ENCODE measurements at places on chromosomes 7 and 10.

- DNase-seq: no peak
These were observed 80.0 kb downstream of the CSTF2T start for GRCh38 chr10:51619365-51619764.

GRCh38 chr7:121302214-121302745, 26.5 kb upstream of the WNT16 start:
- no peak for DNase-seq

GRCh38 chr7:2544541-2545188, 10.7 kb downstream of the BRAT1 start:
- DNase-seq: no peak

DNA sequence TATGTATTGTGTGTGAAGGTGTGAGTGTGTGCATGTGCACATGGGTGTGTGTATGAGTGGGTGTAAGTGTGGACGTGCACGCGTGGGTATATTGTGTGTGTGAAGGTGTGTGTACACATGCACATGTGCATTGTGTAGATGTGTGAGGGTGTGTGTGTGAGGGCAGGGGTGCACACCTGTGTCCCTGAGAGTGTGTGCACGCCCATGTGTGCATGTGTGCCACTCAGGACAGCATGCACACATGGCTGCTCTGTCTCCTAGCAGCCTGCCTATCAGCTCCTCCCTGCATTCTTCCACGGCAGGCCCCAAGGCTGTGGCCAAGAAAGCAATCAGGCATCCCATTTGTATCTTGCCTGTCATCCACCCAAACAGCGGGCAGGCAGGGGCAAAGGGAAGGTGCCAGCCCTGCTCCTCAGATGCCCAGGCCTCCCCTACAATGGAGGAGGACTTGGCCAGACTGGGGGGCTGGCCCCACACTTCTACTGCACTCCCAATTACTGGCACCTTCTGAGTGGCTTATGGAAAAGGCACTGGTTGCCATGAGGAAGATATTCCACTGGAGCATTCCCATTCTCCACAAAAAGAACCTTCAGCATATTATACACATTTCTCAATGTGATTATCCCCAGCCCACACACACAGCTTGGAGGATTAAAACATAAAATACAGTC, 380.4 kb upstream of the ZMIZ1 start:
- no peak for DNase-seq

- DNase-seq: no peak
These were observed 133.6 kb upstream of the RET start for GRCh38 chr10:42943025-42943818.

DNA sequence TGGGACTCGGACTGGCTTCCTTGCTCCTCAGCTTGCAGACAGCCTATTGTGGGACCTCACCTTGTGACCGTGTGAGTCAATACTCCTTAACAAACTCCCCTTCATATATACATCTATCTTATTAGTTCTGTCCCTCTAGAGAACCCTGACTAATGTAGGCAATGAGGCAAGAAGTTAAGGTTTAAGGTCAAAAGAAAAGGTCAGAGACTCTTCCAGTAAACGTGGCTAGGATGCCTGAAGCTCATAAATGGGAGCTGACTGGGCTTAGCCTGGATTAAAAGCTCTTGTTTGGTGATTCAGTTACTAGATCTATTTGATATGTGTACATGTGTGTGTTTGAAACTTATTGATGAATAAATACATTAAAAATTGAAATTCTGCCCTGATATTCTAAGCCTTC, 10.6 kb upstream of the GPR141 start:
- DNase-seq: no peak

DNA sequence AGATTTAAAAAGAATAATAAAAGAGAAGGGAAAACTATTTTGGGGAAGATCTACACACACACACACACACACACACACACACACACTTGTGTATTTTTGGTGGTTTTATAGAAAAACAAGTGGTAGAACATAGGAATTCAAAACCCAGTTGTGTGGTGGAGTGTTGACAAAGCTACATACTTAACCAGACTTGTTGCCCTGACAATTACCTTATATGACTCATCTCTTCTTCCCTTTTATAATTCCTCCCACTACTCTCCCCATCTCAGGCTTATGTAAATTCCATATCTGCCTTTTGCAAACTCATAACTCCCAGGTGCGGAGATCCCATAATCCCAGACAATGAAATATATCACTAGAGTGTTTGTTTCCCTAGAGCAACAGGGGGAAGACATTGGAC, 873.7 kb downstream of the NXPH1 start:
- DNase-seq: no peak

GRCh38 chr7:4265676-4266075, 416.4 kb upstream of the FOXK1 start:
- DNase-seq: no peak

GRCh38 chr10:70605161-70605560, 2.6 kb upstream of the PRF1 start:
- no peak for DNase-seq

- DNase-seq: no peak
These were observed 89.5 kb downstream of the ANK3 start for GRCh38 chr10:60299961-60300883.

GRCh38 chr10:110507346-110507745, 9.6 kb downstream of the DUSP5 start:
- DNase-seq: no peak

- no peak for DNase-seq
These were observed 31.6 kb downstream of the FGF8 start for GRCh38 chr10:101744267-101744666.

DNA sequence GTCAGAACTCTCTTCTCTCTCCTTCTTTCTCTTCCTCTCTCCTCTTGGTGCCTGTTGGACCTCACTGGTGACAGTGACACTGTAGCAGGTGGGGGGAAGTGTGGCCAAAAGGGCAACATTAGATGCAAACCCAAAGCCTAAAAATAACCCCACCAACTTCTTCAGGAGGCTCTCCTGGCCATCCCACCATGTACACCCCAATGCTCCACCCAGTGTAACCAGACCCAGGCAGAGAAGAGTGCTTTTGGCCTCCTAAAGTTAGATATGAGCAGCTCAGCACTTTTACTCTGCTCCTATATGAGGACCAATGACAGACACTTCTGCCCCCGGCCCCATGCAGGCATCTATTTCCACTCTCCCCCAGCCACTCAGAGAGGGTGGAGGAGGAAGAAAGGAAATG, 5.5 kb downstream of the MYOZ1 start:
- DNase-seq: no peak

GRCh38 chr10:113953505-113954272, 90.0 kb upstream of the ADRB1 start:
- no peak for DNase-seq

DNA sequence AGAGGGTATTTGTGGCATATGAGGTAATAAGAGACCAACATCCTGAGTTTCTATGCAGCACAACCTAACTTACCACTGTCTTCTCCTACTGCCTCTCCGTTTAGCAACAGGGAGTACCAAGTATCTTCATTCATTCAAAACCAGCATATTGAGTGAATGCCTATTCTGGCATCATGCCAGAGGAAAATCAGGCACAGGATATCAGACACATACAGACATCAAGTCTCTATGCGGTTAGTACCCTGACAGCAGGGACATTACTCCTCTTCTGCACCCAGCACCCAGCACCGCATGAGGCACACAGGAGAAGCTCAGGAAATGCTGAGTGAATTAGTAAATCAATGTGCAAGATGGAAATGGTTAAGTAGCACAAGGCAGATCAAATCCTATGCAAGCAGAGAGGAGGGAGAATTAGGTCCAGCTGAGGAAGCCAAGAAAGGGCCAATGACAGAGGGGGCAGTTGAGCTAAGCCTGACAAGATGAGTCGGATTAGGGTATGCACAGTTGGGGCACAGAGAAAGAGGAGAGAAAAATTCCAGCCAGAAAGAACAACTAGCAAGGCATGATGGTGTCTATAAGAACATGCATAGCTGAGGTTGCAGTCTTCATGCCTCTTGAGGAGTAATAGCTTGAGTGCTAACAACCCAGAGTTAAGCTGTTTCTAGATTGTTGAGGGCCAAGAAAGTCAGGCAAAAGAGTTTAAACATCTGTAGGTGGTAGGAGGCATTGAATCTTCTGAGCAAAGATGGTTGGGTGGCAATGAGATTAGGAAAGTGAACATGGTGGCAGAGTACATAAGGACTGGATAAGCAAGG, 146.0 kb downstream of the PLXNA4 start:
- no peak for DNase-seq

DNA sequence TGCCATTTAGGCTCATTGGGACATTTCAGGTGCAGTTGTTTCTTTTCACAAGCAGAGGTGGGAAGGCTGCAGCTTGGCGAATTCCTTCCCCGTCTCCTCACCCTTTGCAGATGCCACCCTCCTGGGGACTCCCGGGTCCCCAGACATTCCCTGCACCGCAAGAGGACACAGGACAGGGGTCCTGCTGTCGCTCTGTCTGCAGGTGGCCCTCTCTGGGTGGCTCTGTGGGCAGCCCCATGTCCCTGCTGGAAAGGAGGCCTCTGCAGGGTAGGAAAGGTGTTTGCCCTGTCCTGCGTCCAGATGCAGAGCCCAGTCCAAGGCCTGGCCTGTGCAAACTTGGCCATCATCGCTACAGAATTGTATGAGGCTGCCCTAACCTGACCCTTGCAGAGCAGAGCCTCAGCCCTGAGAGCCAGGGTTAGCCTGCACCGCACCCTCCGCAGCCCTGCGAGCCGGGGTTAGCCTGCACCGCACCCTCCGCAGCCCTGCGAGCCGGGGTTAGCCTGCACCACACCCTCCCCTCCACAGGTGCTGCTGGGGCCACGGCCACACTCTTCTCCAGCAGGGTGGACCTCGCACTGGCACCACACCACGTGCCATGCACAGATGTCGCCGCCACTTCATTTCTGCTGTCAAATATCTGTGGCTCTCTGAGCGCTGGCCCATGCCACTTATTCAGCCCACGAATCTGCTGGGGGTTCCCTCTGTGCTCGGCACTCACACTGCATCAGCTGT, 61.0 kb downstream of the CFAP46 start:
- DNase-seq: no peak

DNA sequence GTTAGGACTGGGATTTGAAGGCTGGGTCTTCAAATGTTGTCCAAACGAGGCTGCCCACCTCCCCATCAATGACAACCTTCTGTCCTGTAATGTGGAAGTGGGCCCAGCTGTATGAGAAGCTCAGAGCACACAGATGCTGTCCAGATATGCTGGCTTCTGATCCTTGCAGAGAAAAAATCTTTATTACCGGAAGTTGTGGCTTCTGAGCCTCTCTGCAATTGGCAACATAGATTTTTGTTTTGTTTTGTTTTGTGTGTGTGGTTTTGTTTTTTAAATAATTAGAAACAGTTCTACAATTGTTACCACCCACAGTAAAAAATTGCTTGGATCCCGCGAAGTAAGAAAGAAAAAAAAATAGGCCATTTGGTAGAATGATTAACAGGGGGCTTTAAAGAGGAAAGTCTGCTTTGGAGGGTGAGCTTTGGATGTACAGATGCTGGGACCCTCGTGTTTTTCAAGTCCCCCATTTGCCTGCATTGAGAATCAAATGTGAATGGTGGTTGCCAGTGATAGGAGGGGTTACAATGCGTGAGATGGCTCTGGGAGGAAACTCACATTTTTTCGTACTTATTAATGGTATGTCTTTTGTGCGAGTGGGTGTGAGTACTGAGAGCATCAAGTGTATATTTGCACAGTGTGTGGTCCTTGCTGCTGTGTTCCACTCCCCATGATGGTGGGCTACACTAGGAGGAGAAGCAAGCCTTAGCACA, 153.2 kb downstream of the TCF7L2 start:
- no peak for DNase-seq

GRCh38 chr7:134186801-134187200, 59.7 kb downstream of the LRGUK start:
- no peak for DNase-seq

DNA sequence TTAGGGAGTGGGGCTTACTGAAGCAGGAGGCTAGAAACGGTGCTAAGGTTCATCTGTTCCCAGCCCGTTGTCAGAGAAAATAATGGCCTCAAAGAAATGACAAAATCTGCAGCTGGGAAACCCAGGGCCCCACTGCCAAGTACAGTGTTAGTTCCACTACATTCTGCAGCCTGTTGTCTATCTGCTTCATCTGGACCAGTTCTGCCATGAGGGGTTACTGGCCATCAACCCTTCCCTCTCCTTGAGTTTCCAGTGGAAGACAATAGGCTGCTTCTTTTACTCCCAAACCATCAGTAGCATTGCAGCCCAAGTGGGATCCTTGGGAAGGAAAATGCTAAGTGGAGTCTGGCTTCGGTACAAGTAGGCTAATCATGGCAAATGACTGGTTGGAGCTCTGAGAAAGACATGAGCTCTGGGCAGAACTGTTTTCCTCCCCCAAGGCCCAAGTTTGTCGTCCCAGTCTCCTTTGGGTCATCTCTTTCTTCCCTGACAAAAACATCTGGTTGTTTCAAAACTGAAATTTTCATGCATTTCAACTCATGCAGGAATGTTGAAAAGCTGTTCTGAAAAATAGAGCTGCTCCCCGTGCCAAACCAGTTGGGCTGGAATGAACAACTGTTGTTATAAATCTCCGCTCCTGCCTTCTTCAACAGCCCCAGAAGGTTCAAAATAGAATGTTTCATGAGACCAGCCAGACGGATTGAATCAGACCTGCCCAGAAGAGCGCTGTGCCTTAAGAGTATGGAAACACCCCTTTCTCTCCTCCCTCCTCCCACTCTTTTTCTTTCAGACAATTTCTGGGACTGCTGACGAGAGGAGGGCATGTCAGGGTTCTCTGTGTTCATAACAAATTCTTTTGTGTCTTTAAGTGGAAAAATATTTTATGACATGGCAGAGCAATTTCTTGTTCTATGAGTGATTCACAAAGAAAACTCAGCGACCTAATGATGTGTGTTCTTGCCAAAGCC, 116.6 kb downstream of the RAB18 start:
- DNase-seq: no peak

DNA sequence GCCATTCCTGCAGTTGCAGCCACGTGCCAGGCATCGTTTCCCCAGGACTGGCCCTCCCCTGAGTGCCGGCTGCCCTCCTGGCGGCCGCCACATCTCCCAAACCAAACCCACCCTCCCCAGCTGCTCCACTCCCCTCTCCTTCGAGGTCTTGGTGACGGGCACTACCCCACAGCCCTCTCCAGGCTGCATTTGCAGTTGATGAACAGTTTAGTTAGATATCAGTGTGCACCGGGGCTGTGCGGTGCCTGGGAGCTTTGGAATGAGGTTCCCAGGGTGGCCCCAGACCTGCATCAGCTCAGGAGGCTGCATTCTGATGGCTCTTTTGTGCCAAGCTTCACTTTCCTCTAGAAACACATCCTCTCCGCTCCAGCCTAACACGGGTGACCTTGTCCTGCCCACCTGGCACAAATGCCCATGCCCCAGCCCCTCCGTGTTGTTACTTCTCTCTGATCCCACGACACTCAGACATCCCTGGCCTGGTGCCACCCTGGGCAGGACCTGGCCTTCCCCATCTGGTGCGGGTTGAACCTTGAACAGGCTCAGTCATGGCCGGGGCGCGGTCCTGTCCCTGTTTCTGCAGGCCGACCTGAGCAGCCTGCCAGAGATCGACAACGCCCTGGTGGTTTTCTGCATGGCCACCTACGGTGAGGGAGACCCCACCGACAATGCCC, 14.5 kb downstream of the TMEM120A start:
- DNase-seq: no peak
